ENCODE measurements at places on chromosomes 16 and 17.
A peak's percentile ranks its signal among the peaks of the same experiment; 100 is the strongest.

GRCh38 chr17:40443196-40443987, at the start of gene IGFBP4:
Gene IGFBP4 (plus strand): TSS chr17:40443450. CDS start chr17:40443736, 286 bp downstream.
- peak; percentile 86 for DNase-seq

DNA sequence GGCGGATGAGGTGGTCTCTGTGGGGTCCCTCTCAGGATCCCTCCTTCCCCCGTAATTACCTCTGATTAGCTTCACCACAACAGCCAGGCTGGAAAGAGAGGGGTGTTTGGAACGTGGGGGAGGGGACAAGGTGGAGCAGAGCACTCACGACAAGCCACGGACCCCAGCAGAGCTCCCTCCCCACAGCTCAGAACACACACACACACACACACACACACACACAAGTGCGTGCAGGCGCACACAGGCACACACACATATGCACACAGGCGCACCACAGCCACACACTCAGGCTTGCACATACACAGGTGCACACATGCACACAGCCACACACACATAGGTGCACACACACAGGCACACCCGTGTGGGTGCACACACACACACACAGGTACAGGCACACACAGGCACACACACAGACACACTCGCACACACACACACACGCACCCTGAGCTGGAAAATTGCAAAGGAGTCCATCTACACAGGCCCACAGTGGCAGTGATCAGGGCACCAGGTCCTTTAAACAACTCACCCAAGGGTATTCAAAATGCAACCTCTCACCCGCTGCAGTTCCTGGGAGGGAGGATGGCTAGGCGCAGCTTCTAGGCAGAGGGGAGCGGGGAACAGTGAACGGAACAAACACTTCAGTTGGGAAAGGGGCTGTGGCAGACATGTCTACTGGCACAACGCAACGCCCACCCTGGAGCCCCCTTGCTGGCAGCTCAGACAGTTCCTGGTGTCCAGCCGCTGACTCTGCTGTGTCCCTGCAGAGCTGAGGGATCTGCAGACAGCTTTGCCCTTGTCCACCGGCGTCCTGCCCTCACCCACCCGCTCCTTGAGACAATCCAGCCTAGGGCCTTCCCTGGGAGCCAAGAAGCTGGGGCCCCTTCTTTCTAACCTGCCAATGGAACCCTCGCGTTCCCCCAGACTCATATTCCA, 59.9 kb upstream of the DLX4 start:
- DNase-seq: no peak

DNA sequence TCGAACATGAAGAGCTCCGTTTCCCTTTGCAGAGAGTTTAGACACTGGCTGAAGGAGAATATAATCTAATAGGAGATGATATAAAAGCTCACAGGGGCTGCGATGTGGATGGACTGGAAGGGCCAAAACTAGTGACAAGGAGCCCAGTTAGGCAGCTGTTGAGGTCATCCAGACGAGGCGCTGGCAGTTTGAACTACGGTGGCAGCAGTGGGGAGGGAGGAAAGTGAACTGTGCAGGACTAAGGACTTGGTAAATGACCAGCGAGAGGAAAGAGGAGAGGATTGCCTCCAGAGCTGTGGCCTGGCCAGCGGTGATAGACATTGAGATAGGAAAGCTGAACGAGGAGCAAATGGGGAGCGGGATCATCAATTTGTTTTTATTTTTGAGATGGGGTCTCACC, 14.6 kb upstream of the YWHAE start:
- DNase-seq: no peak

DNA sequence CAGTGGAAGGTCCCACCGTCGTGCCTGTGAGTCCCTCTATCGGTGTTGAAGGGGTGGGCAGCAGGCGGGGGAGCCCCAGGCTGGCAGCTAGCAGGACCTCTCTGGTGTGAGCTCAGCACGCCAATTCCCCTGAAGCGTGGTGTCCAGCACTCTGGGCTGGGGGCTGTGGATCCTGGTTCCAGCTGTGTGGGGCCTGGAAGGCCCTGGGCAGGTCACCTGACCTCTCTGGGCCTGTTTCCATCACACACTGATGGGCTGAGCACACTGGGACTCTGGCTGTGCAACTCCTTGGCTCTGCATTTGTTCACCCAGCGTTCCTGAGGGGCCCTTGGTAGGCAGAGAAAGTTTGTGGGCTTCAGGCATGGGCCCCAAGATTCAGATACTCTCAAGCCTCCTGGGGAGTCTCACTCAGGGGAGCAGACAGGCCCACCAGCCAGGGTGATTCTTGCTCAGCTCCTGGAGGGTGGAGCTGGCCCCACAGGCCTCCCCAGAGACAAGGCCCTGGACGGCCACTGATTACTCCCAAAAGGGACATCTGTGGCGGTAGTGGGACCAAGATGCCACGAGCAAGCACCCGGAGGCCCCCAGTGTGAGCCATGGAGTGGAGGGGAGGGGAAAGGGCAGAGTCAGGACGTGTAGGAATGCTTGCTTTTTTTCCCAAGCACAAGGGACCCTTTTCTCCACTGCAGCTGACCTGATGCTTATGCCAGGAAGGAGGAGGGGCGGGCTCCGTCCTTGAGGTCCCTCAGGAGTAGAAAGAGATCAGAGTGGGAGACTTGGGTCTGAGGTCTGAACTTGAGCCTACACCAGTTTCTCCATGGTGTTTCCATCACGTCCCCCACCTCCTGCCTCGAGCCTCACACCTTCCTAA, 8.5 kb downstream of the SCGB1C2 start:
- DNase-seq: no peak

- peak; percentile 30 for DNase-seq
Measured at GRCh38 chr17:5800646-5801045, 216.3 kb upstream of the NLRP1 start.

DNA sequence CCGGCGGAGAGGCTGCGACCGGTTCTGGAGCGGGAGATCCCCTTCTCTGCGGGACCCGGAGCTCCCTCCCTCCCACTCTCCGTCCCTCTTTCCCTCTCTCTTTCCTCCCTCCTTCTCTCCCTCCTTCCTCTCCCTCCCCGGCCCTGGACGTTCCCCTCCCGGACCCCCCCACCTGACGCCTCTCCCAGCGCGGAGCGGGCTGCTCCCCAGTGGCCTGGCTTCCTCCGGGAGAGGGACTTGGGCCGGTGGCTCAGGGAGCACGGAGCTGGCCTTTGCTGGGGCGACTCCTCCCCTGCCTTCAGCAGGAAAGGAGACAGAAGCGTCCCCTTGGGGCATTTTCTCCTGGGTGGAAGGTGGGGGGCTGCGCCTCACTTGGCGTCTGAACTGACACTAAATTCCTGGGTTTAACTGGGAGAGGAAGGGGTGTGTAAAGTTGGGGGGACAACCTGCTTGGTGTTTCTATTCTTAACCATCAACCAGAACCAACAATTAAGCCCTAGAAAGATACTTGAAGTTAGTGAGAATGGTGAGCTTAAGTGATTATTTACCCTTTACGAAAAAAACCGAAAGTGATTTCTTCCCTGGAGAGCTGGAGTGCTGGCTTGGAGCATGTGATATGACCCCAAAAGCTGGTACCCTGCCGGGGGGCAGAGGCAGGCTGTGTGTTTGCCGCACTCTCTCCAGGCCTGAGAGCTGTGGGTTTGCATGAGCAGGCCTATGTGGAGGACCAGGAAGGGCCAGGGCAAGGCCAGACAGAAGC, 775 bp downstream of the SPIRE2 start:
- DNase-seq: no peak

DNA sequence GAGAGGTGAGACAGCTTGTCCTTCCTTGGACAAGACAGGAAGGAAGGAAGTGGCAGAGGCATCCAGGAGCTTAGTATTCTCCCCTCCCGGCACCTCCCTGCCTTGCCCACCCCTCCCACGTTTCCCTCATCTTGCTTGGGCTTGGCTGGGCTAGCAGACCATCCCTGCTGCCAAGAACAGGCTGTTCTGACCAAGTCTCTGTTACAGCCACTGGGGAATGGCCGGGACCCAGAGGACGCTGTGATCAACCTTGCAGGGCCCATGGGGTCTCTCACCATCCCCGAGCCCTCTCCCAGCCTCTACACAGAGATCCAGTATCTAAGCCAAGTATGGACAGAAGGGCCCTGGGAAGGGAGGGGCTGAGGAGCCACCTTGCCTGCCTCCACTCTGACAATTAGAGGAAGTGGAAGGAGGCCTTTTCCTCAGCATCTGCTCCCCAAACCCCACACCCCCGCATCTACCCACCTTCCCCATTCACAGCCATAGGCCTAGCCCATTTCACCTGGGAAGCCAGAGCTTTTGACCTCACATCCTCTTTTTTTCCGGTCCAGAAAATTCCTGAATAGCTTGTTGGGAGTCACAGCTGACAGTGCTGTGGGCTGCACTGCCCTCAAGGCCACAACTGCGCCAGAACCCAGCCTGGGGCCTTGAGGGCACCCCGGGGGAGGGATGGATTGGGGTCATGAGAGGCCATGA, 14.1 kb downstream of the CD300LG start:
- no peak for DNase-seq

GRCh38 chr16:57959121-57959520, 11.8 kb downstream of the CNGB1 start:
- DNase-seq: no peak

GRCh38 chr16:69563605-69564580, 1.9 kb upstream of the NFAT5 start:
- DNase-seq: no peak

GRCh38 chr17:73944366-73944765, 259.1 kb upstream of the RPL38 start:
- DNase-seq: no peak

DNA sequence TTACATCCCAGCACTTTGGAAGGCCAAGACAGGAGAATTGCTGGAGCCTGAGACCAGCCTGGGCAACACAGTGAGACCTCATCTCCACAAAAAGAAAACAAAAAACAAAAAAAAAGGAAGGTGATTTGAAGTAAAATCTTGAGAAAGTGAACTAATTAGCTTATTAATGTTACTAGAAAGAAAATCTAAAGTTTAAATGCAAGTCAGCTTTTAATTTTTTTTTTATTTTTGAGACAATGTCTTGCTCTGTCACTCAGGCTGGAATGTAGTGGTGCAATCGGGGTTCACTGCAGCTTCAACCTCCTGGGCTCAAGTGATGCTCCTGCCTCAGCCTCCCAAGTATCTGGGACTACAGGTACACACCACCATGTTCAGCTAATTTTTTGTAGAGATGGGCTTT, 3.5 kb upstream of the CTCF start:
- no peak for DNase-seq

DNA sequence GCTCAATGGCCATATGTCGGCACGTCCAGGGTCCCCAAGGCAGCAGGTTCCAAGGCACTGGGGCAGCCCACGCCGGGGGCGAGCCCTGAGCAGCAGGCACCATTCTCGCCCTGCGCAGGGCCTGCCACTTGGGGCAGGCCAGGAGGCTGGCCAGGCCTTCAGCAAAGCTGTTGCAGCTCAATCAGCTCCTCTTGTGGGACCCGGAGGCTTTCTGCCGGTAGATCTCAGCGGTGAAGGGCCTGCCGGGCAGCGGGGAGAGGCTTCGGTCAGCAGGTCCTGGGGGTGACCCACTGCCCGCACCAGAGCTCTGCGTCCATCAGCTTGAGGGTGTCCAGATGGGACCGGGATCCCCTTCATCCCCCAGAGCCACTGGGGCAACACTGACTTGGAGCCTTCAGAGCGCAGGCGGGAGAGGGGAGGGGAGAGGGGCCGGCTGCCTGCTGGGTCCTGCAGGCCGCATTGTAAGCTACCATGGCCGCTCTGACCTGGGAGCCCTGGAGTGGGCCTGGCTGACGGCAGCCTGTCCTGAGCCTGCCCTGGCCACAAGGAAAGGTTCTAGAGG, 9.5 kb upstream of the RASD1 start:
- DNase-seq: no peak

DNA sequence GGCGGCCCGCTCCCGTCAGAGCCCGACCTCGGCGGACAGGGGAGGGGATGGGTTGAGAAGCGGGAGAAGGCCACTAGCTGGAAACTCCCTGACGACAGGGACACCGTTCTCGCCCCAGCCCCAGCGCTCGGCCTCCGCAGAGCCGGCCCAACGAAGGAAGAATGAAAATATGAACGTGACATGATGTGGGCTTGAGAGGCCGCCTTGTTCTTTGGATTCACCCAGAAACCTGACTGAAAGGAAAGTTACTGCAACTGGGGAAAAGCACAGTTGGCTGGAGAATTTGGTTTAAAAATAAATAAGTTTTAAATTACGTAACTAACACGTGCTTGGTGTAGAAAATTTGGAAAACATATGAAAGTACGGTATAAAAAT, 21.1 kb downstream of the NPTX1 start:
- DNase-seq: no peak

- DNase-seq: no peak
Measured at GRCh38 chr16:85618521-85618920, 5.4 kb downstream of the GSE1 start.
